Naive B cell (primary cell): ENCODE measurements at places on chromosomes 2 and 18. TPM values are rescaled to one million over a fixed set of nuclear protein-coding genes. Genes with fewer than 3 reads are reported as not detected.

- no peak for DNase-seq
Measured at GRCh38 chr2:109341355-109342255, 212.6 kb downstream of the SH3RF3 start.

DNA sequence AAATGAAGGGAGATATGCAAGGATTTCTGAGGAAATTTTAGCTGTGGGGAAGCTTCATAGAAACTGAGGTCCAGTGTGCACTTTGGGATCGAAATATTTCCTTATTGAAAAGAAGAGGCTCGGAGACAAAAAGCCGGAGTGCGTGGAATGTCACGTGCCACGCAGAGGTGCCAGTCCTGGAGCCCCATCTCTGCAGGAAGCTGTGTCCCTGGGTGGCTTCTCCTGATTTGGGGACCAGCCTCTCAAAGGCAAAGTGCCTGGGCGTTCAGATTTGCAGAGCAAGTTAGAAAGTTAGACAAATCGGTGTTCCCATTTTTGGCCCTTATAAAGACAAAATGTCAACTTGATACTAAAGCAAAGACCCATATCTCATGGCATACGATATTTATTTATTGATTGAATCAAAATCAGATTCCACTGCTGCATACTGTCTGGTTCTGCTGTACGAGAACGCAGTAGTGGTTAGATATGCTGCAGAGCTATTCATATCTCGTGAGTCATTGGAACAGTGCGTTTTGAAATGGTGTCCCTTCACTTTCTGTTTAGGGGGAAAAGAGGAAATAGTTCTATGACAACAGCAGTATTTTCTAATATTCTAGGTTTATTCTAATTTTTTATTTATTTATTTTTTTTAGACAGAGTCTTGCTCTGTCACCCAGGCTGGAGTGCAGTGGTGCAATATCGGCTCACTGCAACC is 9.1 kb upstream of the ATG16L1 start:
- peak; percentile 29 for DNase-seq

DNA sequence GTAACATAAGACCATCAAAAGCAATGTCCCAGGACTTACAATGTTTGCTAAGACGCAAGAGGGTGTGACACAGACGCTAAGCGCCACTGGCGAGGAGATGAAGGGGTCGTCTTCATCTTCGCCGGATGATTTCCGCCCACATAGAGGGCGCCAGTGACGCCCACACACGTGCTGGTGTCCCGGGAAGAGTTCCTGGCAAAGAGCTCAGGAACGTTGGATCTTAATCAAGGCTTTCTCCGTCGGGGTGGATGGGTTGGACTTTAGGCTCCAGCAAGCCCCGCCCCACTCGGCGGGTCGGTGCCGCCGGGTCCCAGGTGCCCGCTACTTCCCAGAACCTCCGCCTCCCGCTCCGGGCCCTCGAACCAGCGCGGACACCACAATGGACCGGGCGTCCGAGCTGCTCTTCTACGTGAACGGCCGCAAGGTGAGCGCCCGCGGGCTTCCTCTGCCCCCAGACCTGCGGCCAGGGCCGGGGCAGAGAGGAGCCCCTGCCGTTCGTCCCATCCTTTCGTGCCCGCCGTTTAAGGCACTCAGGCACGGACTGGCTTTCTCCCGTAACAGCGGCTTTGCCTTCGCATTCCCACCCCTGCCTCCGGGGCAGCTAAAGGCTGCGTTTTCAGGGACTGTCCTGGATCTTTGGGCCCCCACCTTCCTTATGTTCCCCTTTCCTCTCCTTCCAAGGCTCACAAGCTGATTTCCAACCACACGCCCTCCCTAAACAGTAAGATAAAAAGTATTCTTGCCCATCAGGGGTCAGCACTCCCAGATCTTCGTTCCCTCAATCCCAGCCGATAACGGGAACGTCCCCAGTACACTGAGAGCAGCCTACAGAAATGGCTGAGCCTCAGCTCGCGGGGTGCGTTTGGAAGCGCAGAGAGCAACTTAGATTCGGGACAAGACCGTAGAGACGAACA is at the start of gene AOX1:
AOX1 (plus strand) TSS at position 285 of the 914 bp plus-strand sequence; CDS start at position 380, 95 bp downstream.
- peak; percentile 14 for DNase-seq

- no peak for DNase-seq
Measured at GRCh38 chr2:231644426-231644825, 51.8 kb downstream of the TEX44 start.

DNA sequence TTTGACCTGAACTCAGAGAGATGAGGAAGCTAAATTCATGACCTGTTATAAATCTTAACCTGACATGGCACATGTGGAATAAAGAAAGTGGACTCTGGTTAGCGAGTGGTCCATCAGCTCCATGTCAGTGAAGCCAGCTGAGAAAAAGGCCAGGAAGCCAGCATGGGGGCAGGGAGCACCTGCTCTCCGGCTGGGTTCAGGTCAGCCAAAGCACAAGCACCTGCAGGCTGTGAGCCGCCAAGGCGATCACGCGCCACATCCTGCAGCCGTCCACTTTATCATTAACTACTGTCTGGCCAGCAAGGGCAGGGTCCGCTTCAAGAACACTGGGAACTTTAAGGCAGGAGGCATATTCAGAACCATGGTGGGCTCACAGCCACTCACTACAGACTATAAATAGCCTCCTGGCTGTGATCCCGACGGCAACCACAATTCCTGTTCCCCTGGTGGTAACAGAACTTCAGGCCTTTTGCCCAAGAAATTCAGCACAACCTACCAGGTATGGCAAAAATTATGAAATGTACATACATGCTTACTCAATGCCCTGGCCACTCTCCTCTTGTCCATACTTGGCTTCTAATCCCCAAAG is 35.5 kb downstream of the ACVR1 start:
- DNase-seq = no peak

DNA sequence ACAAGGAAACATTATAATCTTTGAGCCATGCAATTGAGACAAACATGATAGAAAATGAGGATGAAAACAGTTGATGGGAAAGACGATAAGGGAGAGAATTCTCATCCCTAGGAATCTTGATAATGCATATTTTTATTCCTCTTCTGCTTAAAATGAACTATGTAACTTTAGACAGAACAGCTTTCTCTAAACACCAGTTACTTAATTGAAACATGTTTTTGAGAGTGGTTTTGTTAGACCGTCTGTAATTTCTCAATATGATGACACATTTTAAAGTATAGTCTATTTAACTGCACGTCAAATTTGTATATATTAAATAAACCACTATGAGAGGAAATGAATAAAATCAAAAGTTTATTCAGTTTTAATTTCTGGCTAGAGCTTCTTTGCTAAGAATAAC is 1453.9 kb upstream of the NXPH2 start:
- DNase-seq = no peak

DNA sequence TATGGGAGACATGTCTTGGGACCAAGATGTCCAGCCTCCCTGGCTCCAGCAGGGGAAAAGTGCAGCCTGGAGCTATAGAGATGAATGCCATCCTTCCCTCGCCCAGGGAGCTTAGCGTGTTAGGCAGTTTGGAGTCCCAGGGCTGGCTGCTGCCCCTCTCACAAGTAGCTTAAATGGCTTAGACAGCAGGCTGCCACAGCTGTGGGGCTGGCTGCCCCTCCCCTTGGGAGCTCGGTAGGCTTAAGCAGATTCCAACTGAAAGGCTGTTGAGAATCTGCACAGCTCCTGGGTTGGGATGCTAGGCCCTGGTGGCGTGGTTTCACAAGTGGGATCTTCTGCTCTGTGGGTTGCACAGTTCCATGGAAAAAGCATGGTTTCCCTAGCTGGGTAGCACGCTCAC is 940.5 kb upstream of the DDX18 start:
- DNase-seq = no peak

GRCh38 chr2:216637472-216637871 is 4.3 kb downstream of the IGFBP2 start:
- DNase-seq = no peak

GRCh38 chr2:53476834-53477233 is 290.8 kb upstream of the CHAC2 start:
- no peak for DNase-seq

- no peak for DNase-seq
Measured at GRCh38 chr2:5741242-5741641, 49.1 kb downstream of the SOX11 start.

GRCh38 chr2:79627237-79627636 is 114.4 kb downstream of the CTNNA2 start:
- DNase-seq = no peak

DNA sequence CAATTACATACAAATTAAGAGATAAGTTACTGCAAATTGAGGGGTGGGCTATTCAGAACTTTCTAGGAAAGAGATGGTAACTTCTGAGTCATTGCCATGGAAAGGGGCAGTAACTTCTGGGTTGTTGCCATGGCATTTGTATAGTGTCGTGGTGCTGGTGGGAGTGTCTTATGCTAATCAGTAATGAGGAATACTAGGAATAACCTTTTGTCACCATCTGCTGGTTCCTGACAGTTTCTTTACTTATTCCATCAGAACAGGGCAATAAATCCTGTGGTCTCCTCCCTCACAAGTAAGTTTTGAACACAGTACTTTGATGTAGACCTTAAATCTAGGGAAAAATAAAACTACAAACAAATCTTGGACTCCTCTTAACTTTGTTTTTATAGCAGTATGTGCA is 435.4 kb downstream of the BCL11A start:
- DNase-seq = no peak

GRCh38 chr2:125935559-125935958 is 720.4 kb upstream of the GYPC start:
- DNase-seq = no peak

- DNase-seq = no peak
Measured at GRCh38 chr2:9428965-9429577, 5.6 kb downstream of the CPSF3 start.

- DNase-seq = no peak
Measured at GRCh38 chr2:27573452-27573851, 9.4 kb upstream of the ZNF512 start.

DNA sequence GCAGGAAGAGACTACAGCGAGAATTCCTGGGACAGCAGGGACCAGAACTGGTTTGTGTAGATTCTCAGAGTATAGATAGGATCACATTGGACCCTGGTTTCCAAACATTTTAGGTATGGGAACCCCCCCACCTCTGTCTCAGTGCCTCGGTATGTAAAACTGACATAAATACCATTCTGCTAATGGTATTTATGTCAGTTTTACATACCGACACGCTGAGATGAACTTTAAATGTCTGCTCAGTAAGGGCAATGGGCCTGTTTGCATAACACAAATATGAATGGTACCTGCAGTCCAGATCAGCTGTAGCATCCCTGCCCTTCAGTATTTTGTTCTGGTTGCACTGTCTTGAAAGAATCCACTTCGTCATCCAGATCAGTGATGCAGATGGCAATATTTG is 73.2 kb downstream of the WDSUB1 start:
- DNase-seq = no peak

- no peak for DNase-seq
Measured at GRCh38 chr18:62897153-62897552, 181.8 kb downstream of the PHLPP1 start.

DNA sequence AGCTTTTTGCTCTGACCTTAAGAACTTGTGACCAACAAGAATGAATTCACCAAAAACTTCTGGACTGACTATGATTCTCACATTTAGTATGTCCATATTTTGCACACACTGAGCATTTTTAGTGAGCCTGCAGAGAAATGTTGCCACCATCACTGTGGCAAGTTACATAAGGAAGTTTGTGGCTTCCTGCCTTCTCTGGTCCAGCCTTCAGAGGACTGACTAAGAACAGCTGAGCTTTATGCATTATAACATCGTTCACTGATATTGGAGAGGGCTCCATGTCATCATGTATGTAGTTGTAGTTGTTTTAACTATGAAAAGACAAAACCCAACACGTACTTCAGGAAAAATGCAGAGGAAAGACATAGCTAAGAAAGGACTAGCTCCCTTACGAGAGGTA is 218.0 kb upstream of the CRIM1 start:
- no peak for DNase-seq

GRCh38 chr2:202703091-202703490 is 68.3 kb downstream of the FAM117B start:
- no peak for DNase-seq

DNA sequence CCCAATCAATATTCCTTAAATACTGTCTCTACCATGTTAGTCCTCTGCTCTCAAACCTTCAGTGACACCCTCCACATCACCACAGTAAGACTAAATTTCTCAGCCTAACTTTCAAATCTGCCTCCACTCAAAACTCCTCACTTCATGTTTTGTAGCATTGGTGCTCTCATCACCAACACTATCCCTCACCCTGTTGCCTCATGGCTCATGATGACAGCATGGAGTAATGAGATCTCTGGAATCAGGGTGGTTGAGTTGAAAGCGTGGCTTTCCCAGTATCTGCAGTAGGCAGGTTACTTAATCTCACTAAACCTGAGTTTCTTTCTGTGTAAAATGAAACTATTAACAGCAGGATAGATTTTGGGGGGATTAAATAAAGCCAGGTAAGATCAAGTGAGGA is 621.4 kb downstream of the NYAP2 start:
- DNase-seq = no peak

- DNase-seq = no peak
Measured at GRCh38 chr2:188345426-188345825, 53.8 kb downstream of the GULP1 start.

DNA sequence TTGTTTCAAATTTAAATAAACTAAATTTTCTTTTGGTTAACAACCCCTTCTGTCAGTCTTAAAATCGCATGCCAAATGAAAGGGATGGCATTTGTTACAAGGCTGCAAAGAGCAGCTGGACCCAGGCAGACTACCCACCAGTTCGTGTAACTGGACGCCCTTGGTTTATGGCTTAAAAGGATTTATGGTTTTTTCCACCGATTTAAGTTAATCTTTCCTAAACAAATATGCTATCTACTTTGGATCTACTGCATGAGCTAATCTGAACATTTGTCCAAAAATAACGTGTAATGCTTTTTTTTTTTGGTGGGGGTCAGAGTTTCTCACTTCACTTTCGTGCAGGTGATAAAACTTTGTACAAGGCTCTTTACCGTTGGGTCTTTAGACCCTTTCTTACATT is 62.9 kb downstream of the DIS3L2 start:
- DNase-seq = no peak

- peak; percentile 27 for DNase-seq
Measured at GRCh38 chr2:206260188-206261012, 14.1 kb upstream of the ZDBF2 start.

- peak; percentile 66 for DNase-seq
Measured at GRCh38 chr2:24382363-24383073, 22.2 kb upstream of the ITSN2 start.

Gene CARF
- 0.32 TPM for polyA plus RNA-seq

Gene PROM2
- polyA plus RNA-seq = not detected

Gene CNTNAP5
- polyA plus RNA-seq = not detected

Gene SPATA3
- not detected for polyA plus RNA-seq

Gene BCL11A
- 246 TPM for polyA plus RNA-seq

Gene CPO
- not detected for polyA plus RNA-seq

Gene SOWAHC
- 0.08 TPM for polyA plus RNA-seq
